Hindlimb muscle (tissue), 1 donor: ENCODE measurements at places on chromosomes 11 and 22. TPM values are rescaled to one million over a fixed set of nuclear protein-coding genes. Genes with fewer than 3 reads are reported as not detected.

Gene GPR83
- 0.18 TPM for polyA plus RNA-seq

DNA sequence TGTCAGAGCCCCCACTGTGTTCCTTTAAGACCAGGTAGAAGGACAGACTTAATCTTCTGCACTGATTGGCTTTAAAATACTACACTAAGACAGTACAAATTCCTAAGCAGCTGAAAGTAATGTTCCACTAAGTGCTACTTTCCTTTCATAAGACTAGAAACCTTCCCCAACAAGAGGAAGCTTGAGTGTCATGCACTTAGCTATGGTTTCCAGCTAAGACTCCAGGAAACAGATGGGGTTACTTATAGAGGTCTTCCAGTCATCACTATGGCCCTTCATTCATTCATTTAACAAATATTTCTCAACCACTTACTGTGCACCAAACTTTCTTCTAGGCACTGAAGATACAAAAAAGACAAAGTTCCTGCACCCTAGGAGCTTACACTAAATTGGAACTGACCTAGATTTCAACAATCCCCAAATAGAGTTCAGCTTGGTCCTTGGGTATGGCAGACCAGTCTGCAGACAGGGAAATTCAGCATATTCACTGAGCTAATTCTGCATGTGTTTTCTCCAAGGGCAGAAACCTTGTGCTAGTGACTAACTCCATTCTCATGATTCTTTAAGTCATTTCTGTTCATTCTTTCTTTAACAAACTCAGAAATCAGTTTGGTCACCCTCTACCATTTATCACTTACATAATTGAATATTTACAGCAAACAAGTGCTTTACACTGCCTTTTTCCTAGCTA, 178.4 kb upstream of the MTNR1B start:
- DNase-seq, result no peak

GRCh38 chr22:21028277-21029251, 3.8 kb downstream of the SLC7A4 start:
- DNase-seq, result no peak

GRCh38 chr22:19874307-19875060, 19.8 kb upstream of the GNB1L start:
- no peak for DNase-seq

DNA sequence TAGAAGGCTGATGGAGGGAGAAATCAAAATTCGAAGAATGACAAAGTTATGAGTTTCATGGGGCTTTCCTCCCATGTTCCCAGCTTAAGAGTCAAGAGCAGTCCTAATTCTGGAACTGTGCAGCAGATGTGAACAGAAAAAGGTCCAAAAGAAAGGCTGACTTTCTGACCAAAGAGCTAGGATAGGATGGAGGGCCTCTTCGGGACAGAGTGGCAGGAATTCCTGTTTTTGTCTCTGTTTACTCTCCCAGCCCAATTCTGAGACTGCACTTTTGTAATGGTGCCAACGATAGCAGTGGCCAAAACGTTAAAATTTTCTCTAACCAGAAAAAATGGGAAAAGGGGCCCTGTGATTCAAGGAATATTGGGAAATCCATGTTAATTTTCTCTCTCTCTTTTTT, 193.6 kb downstream of the EFCAB6 start:
- no peak for DNase-seq

GRCh38 chr11:64882243-64882642, 3.8 kb upstream of the EHD1 start:
- no peak for DNase-seq

- DNase-seq, result no peak
Measured at GRCh38 chr11:69501891-69502860, 20.7 kb downstream of the LINC01488 start.

DNA sequence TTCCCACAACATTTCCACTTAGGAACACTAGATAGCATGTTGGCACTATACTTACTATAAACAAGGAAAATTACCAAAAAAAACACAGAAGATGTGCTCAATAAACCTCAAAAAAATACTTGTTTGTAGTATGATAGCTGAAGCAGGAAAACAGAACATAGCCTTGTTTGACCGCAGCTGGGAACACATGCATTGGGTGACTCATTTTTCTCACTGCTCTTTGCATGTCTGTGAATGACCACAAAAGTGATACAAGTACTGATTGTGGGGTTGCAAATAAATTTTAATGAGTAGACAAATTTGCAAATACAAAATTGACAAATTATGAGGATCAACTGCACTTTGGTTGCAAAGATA, 22.8 kb upstream of the GUCY1A2 start:
- DNase-seq, result no peak
